ENCODE measurements at places on chromosomes 11 and 22.

- peak; percentile 56 for DNase-seq
Measured at GRCh38 chr11:34492806-34493414, 20.7 kb downstream of the ELF5 start.

- no peak for DNase-seq
Measured at GRCh38 chr22:32311551-32312071, 46.1 kb upstream of the RFPL3 start.

DNA sequence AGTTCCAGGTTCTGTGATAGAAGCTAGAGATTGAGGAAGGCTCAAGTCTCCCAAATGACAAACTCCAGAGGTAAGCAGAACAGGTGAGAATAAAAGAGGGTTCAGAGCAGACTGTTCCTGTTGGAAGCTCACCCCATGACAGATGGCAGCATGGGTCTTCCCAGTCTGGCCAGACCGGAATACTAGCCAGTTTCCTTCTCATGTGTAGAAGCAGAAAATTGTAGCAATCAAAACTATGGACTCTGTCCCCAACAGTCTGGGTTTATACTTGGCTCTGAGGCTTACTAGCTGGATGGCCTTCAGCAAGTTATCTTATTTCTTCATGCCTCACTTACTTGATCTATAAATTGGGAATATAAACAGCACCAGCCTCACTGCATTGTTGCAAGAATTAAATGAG, 494.8 kb downstream of the MN1 start:
- no peak for DNase-seq

- no peak for DNase-seq
Measured at GRCh38 chr11:62804310-62805075, 747 bp downstream of the NXF1 start.

- DNase-seq: no peak
Measured at GRCh38 chr22:26466196-26466595, 17.4 kb downstream of the HPS4 start.

- no peak for DNase-seq
Measured at GRCh38 chr11:131985846-131986301, 615.5 kb downstream of the NTM start.

DNA sequence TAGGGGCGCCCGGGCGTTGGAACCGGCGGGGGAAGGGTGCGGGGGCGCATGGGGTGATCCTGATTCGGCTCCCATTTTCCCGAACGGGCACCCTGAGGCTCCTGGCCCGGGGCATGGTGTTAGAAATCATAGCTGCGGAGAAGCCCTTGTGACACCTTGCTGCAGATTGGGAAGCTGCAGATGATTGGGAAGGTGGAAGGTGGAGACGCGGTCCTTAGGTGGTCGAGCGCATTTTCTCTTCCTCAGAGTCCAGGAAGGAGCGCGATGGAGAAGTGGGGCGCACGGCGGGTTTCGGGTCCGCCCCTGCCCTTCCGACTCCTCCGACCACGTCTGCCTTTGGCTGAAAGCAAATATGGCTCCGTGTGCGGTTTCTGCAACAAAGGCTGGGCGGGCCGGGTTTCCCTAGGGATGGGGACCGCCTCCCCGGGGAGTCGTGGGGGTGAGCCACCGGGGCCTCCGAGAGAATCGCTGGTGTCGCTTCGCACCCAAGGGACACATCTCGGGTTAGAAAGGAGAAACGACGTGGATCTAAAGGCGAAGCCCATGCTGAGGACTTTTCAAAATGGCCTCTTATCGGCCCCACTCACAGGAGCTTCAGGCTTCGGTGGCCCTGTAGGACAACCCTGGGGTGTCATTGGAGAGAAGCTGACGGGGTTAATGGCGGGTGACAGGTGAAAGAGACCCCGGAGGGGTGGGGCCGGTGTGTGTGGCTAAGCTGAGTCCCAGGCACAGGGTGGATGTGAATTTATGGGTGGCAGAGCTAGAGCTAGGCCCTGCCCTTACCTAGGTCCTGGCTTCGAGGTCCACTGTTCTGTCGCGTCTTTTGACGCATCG, 707 bp upstream of the FTH1 start:
- DNase-seq: no peak

DNA sequence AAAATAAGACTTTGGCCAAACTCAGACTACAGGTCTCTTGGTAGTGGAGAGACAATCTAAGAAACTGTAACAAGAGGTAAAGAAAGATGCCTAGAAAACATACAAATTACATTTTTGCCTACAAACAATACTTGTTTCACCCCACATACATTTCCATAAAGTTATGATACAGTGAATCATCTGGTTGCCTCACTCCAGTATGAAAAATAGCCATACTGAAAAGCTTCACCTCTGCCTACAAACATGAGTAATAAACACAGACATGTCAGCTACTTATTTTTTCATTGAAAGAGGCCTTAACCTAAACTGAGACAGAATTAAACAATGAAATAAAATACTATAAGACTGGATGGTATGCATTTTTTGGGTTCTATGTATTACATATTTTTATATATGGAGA, 1463.0 kb downstream of the FAM181B start:
- no peak for DNase-seq

DNA sequence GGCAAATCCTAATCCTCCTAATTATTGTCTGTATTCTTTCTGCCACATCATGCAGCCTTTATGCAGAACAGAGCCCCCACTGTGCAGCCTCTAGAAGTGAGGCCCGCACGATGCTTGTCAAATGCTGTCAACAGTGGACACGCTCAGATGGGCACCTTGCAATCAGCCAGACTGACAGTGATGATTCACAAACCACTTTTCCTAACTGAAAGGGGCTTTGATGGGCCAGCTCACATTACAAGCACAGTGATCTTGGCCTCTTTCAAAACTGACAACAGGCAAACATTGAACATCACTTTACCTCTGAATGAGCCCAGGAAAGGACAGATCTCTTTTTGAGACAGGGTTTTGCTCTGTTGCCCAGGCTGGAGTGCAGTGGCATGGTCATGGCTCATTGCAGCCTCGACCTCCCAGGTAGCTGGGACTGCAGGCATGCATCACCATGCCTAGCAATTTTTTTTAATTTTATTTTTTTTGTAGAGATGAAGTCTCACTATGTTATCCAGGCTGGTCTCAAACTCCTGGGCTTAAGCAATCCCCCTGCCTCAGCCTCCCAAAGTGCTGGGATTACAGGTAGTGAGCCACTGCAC, 18.0 kb upstream of the E2F8 start:
- no peak for DNase-seq

GRCh38 chr11:6357222-6357621, 33.1 kb upstream of the SMPD1 start:
- peak; percentile 57 for DNase-seq

DNA sequence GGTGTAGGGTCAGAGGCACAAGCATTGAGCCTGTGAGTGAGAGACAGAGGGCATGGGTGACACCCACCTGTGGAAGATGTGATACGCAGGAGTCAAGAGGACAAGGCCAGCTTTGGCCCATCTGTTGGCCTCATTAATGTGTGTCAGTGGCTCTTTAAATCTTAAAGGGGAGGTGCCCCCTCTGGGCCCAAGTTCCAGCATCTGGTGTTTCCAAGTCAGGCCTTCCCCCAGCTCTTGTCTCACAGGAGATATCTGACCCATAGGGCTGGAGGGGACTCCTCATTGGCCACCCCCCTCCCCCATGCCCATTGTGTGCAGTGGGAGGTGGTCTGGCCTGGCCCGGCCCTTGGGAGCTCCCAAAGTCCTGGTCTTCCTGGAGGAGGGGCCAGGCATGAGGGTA, 8.9 kb downstream of the KCNK7 start:
- peak; percentile 56 for DNase-seq

GRCh38 chr11:113363996-113364641, 23.5 kb upstream of the ANKK1 start:
- no peak for DNase-seq
